SJSA1 (cell line): ENCODE measurements at places on chromosomes 1 and 21.

- DNase-seq, result no peak
These were observed 384.5 kb downstream of the LMX1A start for GRCh38 chr1:164971921-164972415.

- no peak for DNase-seq
These were observed 18.7 kb downstream of the PSMG1 start for GRCh38 chr21:39164523-39164922.

DNA sequence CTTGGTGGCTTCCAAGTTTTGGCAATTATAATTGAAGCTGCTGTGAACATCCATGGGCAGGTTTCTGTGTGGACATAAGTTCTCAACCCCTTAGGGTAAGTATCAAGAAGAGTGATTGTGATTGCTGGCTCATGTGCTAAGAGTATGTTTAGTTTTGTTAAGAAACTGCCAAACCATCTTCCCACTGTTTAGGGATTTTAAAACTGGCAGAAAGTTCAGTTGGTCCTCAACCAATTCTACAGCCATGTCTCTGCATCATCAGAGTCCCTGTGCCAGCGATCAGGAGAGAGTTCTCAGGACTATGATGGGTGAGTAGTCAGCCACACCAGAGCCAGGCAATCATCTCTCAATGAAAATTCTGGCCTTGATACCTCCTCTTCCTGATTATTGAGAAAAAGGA is 193.8 kb downstream of the ZC3H11B start:
- DNase-seq, result no peak

DNA sequence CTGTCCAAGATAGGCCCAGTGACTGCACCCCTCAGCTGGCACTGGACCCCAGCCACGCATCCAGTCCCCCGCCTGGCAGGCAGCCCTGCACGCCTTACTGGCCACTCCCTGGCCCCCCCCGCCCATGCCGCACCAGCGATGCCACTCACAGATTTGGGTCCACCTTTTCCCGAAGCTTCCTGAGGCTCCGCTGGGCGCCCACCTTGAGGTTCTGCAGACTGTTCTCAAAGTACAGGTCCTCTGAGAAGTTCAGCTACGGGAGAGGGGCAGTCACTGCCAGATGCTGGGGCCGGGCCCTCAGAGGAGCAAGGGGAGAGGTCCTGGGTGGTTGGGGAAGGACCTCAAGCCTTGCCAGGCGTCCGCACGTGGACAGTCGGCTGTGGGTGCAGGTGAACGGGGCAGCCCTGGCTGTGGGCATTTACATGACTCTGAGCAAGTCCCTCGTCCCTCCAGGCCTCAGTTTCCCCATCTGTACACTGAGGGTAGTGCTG is 8.1 kb downstream of the PRXL2B start:
- no peak for DNase-seq

DNA sequence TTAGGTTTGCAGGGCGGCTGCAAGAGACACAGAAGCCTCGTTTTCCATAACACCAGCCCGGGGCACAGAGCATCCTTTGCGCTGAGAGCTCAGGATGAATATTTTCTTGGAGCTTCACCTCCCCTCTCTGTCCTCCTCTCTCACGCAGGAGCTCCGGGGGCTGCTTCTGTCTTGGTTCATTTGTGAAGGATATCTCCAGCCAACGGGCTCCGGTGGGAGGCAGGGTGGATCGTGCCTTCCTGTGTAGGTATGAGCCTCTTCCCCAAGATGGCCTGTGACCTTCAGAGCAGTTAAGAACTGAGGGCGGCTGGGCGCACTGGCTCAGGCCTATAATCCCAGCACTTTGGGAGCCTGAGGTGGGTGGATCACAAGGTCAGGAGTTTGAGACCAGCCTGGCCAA is 319.0 kb upstream of the C1orf174 start:
- DNase-seq, result no peak

GRCh38 chr1:80202118-80202517 is 1195.6 kb upstream of the ADGRL4 start:
- no peak for DNase-seq

DNA sequence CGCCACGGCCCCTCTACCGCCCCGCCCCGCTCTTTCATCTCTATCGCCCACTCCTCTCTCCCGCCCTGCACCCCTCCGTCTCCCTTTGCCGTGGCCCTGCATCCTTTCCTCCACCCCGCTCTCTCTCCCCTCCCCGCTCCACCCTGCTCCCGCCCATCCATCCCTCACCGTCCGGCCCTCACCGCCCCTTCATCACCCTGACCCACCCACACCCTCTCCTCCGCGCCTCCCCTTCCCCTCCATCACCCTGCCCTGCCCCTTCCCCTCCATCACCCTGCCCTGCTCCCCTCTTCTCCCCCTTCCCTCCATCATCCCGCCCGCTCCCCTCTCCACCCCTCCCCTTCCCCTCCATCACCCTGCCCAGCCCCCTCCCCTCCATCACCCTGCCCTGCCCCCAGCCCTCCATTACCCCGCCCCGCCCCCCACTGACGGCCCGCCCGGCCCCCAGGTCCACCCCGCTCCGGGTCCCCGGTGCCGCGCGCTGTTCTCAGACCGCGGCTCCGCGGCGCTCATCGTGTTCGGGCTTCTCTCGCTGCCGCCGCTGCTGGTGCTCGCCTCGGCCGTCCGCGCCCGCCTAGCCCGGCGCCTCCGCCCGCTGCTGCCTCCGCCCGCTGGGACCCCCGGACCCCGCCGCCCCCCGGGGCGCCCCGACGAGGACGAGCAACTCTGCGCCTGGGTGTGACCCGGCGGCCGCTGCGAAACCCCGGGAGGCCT is 6.2 kb upstream of the ANKRD65 start:
- peak; percentile 62 for DNase-seq

GRCh38 chr1:215777370-215777925 is 210.3 kb downstream of the KCTD3 start:
- no peak for DNase-seq

DNA sequence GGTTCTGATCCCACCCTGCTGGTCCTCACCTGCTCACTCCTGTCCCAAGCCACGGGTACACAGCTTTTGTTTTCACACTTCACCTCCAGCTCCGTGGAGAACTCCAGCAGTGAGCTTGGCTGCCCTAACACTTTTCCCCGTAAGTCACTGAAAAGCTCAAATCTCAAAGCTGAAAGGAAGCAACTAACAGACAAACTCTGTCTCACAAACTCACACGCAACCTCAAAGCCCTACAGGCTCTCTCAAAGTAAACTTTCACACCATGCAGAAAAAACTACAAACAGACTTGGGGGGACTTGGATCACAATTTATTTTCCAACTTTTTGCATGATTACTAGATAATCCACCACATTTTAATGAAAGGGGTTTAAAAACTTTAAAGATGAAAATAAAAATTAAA is 88.3 kb downstream of the AK5 start:
- DNase-seq, result peak; percentile 34

- DNase-seq, result no peak
These were observed 10.0 kb downstream of the PCSK9 start for GRCh38 chr1:55049271-55049913.

DNA sequence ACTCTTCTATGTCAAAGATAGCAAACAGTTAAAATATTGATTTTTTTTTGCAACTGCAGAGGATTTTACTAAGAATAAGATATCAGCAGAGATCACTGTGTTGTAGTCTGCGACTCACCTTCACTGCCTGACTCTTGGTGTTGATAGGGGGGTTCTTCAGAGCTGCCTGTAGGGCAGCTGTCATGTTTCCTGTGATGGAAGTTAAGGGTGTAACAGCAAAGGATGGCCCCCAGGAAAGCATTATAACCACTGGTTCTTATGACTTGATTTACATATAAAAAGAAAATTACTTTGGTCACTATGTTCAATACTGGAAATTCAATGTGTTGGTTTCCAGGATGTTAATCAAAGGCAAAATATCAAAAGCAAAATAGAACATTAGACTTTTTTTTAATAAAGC is 2.6 kb downstream of the ARPC5 start:
- no peak for DNase-seq

DNA sequence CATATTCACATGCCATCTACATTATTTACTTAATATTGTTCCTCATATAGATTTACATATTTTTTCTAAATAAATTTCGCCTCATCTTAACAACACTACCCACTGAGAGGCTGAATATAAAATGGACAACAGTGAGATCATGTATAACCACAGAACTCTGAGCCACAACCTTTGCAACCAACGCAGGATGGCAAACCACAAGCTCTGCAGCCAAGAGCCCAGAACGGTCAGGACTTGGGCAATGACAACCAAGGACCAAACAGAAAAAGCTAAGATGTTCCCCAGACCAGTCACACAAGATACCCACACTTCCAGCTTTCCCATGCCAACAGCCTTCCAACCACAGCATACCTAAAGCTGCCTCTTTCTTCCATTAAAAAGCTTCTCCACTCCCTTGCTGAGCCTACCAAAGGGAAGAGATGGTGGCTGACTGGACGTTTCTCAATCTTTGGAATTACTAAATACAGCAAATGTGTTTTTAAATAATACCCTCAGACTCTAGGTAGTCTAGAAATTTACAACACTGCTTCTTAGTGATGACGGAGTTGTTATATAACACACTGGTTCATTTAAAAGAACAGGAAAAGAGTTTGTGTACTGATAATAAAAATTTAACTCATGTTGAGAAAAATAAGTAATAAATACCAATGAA is 117.9 kb downstream of the AKT3 start:
- no peak for DNase-seq

GRCh38 chr21:34367320-34367935 is 3.6 kb downstream of the KCNE2 start:
- DNase-seq, result peak; percentile 91

DNA sequence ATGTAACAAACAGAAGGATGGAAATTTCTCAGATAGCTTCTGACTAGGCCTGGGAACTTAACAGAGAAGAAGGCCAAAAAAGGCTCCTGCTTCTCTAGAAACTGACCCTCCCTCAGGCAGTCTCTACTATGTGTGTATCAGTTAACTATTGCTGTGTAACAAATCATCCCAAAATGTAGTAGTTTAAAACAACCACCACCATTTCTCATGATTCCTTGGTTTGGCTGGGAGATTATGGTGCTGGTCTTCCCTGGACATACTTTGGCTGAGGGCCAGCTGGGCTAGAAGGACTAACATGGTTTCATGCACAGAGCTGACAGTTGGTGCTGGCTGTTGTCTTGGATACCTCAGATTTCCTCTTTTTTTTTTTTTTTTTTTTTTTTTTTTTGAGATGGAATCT is 26.2 kb upstream of the CNN3 start:
- no peak for DNase-seq

DNA sequence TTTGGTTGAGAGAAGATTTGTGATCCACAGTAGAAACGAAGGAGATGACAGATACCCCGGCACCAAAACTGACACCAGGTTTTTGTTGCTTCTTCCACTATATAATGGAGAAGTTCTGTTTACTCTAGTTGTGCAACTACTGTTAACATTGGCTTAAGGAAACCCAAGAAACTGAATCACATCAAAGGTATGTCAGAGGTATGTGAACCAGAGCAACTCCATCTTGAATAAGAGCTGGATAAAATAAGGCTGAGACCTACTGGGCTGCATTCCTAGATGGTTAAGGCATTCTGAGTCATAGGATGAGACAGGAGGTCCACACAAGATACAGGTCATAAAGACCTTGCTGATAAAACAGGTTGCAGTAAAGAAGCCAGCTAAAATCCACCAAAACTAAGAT is 173.7 kb upstream of the CAMK1G start:
- DNase-seq, result peak; percentile 64

GRCh38 chr1:201904579-201904978 is 15.9 kb downstream of the SHISA4 start:
- peak; percentile 70 for DNase-seq

GRCh38 chr1:6652986-6653385 is 28.3 kb downstream of the THAP3 start:
- no peak for DNase-seq

GRCh38 chr1:12249181-12249580 is 19.4 kb downstream of the VPS13D start:
- no peak for DNase-seq

GRCh38 chr1:48844187-48844586 is 67.5 kb upstream of the BEND5 start:
- DNase-seq, result no peak

- DNase-seq, result no peak
These were observed 5.6 kb downstream of the NCDN start for GRCh38 chr1:35563166-35563565.

- DNase-seq, result peak; percentile 100
These were observed 702 bp upstream of the ZNF687 start for GRCh38 chr1:151281225-151281968.

- peak; percentile 82 for DNase-seq
These were observed 142.8 kb downstream of the ZZZ3 start for GRCh38 chr1:77539519-77540142.

DNA sequence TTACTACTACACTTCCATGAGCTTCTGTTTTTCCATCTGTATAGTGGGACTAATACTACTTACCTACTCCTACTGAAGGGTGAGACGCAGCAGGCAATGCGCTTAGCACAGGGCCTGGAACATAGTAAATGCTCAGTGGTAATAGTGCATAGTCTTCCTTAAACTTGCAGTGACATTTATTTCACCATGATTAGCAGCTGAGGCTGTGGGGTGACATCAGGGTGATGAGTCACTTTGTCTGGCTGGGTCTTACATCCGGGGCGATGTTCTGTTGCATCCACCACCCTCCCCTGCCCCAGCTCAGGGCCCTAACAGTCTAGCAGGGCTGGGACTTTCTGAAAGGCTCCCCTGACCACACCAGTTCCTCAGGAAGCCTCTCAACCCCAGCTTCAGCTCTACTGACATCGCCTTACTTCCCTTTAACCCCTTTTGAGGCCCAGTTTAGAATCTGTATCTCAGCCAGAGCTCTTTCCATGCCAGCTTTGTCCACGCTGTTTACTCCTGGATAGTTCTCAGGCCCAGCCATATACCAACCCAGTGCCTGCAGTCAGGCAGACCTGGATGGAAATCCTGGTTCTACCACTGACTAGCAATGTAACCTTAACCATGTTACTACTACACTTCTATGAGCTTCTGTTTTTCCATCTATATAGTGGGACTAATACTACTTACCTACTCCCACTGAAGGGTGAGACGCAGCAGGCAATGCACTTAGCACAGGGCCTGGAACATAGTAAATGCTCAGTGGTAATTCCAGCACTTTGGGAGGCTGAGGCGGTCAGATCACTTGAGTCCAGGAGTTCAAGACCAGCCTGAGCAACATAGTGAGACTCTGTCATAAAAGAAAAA is 66.3 kb downstream of the CD58 start:
- peak; percentile 78 for DNase-seq

DNA sequence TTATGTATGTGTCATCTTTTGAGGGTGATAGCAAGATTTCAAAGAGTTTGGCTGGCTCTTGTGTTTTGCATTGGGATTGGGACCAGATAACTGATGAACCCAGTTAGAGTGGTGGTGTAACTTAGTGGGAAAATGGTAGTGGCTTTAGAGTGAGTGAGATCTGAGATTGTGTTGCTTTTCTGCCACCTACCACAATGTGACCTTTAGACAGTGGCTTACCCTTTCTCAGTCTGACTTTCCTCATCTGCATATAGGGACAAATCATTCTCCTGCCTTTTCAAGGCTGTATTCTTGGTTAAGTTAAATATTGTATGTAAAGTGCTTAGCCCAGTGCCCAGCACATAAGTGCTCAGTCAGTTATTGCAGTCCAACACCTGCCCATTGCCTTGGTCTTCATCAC is 31.3 kb downstream of the CENPF start:
- DNase-seq, result no peak

DNA sequence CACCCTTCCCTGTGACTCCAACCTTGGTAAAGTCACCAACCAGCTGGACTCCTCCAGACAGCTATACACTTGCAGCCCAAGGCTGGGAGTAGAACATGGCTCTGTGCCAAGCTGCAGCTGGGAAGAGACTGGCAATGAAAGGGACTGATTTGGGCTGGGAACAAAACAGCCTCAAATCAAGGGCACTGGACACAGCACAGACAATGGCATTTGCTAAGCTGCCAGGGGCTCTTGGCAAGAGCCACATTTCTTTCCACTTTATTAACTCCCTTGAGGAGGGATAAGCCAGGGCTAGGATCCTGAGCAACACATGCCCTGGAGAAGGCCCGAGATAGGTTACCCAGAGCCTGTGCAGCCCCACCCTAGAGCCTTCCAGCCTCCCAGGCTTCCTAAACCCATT is 12.0 kb downstream of the SYT11 start:
- DNase-seq, result no peak
